ENCODE measurements at places on chromosomes 4 and X. TPM values are rescaled to one million over a fixed set of nuclear protein-coding genes. Genes with fewer than 3 reads are reported as not detected.

Gene FGF13
- 1.1 TPM for total RNA-seq

Gene KLF8
- 9.6 TPM for total RNA-seq

Gene LGI2
- total RNA-seq: 4.1 TPM

Gene RNF175
- total RNA-seq: 2.5 TPM

Gene TMEM154
- 1.2 TPM for total RNA-seq

Gene GAB3
- 0.29 TPM for total RNA-seq

Gene LIN54
- total RNA-seq: 12.9 TPM

Gene NXF2B
- not detected for total RNA-seq

GRCh38 chrX:1751781-1752180, 136.9 kb downstream of the ASMT start:
- no peak overlapping the region for H3K27ac ChIP-seq
- peaks cover under 1% of the 10 kb centered on the region for H3K36me3 ChIP-seq
- no peak for DNase-seq
- no peak overlapping the region for H3K4me3 ChIP-seq
- peaks cover 3% of the 10 kb centered on the region for H3K27me3 ChIP-seq

GRCh38 chr4:147560625-147561024, 56.6 kb upstream of the TMEM184C start:
- H3K27ac ChIP-seq: no peak overlapping the region
- H3K27me3 ChIP-seq: no peaks in the 10 kb centered on the region
- no peak overlapping the region for H3K4me3 ChIP-seq
- H3K4me1 ChIP-seq: no peaks in the 10 kb centered on the region
- peaks cover 19% of the 10 kb centered on the region for H3K36me3 ChIP-seq

- no peaks in the 10 kb centered on the region for H3K27me3 ChIP-seq
- no peak overlapping the region for H3K4me3 ChIP-seq
- no peaks in the 10 kb centered on the region for H3K4me1 ChIP-seq
- peaks cover 10% of the 10 kb centered on the region for H3K36me3 ChIP-seq
- no peak overlapping the region for H3K27ac ChIP-seq
- no peak for DNase-seq
Measured at GRCh38 chrX:1609762-1610161, 5.1 kb upstream of the ASMT start.

DNA sequence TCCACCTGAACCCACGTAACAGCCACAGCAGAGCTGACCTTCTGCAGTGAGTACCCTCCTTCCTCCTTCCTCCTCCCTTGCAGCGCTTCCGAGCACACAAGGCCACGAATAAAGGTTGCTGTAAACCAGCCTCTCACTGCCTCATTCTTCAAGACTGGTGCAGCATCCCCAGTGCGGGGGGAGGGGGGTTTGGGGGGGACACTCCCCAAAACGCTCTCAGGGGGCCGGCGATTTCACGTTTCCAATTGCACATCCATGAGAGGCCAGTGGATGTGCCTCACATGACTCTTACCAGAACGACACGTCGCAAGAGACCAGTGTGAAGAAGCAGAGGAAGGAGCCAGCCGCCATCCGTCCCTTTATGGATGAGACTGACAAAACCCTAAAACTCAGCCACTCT, 5.2 kb downstream of the DHRSX start:
- peaks cover 16% of the 10 kb centered on the region for H3K36me3 ChIP-seq
- H3K27me3 ChIP-seq: no peaks in the 10 kb centered on the region
- H3K4me3 ChIP-seq: no peak overlapping the region
- peaks cover 29% of the 10 kb centered on the region for H3K4me1 ChIP-seq
- DNase-seq: no peak

DNA sequence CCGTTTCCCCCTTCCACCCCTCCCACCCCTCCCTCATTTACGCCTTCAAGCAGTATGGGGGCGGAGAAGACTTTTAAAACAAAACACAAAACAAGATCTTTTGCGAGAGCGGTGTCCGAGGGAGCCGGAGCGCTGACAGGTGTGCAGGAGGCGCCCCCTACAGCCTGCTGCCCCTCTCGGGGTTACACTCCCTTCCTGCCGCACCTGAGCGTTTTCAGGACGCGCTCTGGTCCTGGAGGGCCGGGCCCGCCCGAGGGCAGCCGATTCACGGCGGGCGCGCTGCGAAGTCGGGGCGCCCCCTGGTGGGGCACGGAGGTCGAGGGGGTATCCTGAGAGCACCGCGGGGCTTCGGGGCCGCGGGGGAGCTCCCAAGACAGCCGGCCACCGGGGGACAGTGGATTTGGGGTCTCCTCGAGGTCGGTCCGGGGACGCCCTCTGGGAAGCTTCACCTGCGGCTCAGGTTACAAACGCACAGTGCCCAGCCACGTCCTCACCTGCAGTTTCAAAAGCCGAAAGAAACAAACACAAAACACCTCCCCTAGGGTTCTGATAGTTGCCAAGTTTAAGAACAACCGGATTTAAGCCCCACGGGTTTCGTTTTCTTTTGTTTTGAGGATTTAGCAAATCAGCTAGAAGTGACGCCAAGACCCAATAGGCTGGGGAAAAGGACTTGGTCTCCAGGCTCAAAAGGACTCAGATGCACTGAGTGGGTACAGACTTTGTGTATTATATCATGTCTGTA, 8.0 kb upstream of the NEUROG2 start:
- H3K36me3 ChIP-seq: no peaks in the 10 kb centered on the region
- peak; percentile 69 for DNase-seq
- H3K4me1 ChIP-seq: peaks cover 5% of the 10 kb centered on the region
- H3K27ac ChIP-seq: no peak overlapping the region
- peak overlapping the region; percentile 73 for H3K4me3 ChIP-seq

DNA sequence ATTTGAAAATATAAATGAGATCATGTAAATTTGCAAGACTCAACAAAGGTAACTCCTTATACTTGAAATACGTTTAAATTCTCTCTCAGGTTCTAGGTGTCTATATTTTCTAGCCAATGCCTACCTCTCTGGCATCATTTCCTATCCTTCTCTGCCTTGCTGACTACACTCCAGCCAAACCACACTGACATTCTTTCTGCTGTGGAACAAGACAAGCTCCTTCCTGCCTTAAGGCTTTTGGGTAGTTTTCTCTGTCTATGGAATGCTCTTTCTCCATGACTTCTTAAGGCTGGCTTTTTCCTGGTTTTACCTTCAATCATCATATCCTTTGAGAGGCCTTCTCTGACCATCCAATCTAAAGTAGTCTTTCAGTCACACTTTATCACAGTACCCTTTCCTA, 201.0 kb downstream of the SPRY1 start:
- H3K27me3 ChIP-seq: no peaks in the 10 kb centered on the region
- no peaks in the 10 kb centered on the region for H3K36me3 ChIP-seq
- peaks cover 25% of the 10 kb centered on the region for H3K4me1 ChIP-seq

DNA sequence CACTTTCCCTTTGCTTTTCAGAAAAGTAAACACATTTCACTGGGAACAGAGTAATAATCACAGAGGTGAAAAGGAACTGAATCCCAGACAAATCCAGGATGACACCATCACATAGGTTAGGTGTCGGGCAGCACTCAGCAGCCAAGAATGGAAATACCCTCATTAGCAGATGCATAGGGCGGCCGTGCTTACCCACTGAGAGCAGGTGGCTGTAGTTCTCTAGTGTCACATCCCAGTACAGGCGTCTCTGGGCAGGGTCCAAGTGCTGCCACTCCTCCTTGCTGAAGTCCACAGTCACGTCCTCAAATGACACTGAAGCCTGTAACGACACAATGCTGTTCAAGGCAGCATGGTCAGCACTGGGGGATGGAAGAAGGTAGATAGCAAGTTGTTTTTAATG, 26.9 kb downstream of the ZNF41 start:
- H3K4me1 ChIP-seq: no peaks in the 10 kb centered on the region
- no peaks in the 10 kb centered on the region for H3K27me3 ChIP-seq
- no peak overlapping the region for H3K4me3 ChIP-seq
- H3K27ac ChIP-seq: no peak overlapping the region
- H3K36me3 ChIP-seq: peaks cover 34% of the 10 kb centered on the region

- no peak overlapping the region for H3K4me3 ChIP-seq
- H3K36me3 ChIP-seq: peaks cover 5% of the 10 kb centered on the region
- DNase-seq: no peak
- H3K4me1 ChIP-seq: peaks cover 36% of the 10 kb centered on the region
- H3K27me3 ChIP-seq: no peaks in the 10 kb centered on the region
Measured at GRCh38 chr4:109182696-109183095, 119.8 kb downstream of the COL25A1 start.

GRCh38 chr4:84632092-84632491, 49.2 kb downstream of the CDS1 start:
- no peak for DNase-seq
- no peaks in the 10 kb centered on the region for H3K4me1 ChIP-seq
- H3K27me3 ChIP-seq: no peaks in the 10 kb centered on the region
- peaks cover 6% of the 10 kb centered on the region for H3K36me3 ChIP-seq

GRCh38 chr4:160213366-160213765, 1110.5 kb downstream of the RAPGEF2 start:
- peaks cover 22% of the 10 kb centered on the region for H3K36me3 ChIP-seq
- H3K4me3 ChIP-seq: no peak overlapping the region
- H3K27ac ChIP-seq: no peak overlapping the region
- no peak for DNase-seq
- no peaks in the 10 kb centered on the region for H3K27me3 ChIP-seq

GRCh38 chr4:168028970-168029597, 63.3 kb upstream of the ANXA10 start:
- H3K4me3 ChIP-seq: no peak overlapping the region
- H3K4me1 ChIP-seq: no peaks in the 10 kb centered on the region
- no peak for DNase-seq
- peaks cover 3% of the 10 kb centered on the region for H3K36me3 ChIP-seq

DNA sequence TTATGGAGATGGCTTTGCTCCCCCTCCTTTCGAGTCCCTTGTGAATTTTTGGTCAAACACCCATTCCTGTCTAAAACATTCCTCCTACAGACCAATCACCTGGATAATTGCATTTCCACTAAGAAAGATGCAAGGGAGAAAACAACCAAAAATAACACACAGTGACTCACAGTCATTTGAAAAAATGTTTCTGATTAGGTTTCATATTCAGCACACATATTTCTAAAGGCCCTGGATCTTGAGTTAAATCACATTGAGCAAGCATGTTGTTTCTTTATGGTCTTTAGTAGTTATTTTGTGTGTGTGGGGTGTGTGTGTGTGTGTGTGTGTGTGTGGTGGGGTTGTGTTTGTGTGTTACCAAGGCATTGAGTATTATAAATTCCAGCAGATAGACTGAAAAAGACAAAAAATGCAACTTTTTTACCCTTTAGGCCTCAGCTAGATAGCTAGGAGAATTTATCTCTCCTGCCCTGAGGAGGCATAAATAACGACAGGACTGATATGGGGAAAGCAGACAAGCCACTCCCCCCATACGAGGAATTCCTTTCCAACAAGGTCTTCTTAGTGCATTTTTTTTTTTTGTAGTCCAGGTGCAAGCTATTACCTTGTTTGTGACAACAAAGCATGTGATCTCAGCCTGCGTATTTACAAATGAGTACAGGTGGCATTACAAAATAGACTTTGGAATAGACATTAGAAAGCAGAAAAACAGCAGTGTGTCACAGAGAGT, 265.4 kb upstream of the ADGRL3 start:
- H3K36me3 ChIP-seq: no peaks in the 10 kb centered on the region
- no peak overlapping the region for H3K4me3 ChIP-seq
- H3K4me1 ChIP-seq: peaks cover 11% of the 10 kb centered on the region
- H3K27ac ChIP-seq: peak overlapping the region; percentile 92
- H3K27me3 ChIP-seq: no peaks in the 10 kb centered on the region

- H3K27me3 ChIP-seq: peaks cover 1% of the 10 kb centered on the region
- no peaks in the 10 kb centered on the region for H3K36me3 ChIP-seq
- no peak overlapping the region for H3K4me3 ChIP-seq
- H3K27ac ChIP-seq: no peak overlapping the region
- H3K4me1 ChIP-seq: peaks cover 4% of the 10 kb centered on the region
- no peak for DNase-seq
Measured at GRCh38 chr4:176755001-176755400, 37.7 kb downstream of the VEGFC start.

DNA sequence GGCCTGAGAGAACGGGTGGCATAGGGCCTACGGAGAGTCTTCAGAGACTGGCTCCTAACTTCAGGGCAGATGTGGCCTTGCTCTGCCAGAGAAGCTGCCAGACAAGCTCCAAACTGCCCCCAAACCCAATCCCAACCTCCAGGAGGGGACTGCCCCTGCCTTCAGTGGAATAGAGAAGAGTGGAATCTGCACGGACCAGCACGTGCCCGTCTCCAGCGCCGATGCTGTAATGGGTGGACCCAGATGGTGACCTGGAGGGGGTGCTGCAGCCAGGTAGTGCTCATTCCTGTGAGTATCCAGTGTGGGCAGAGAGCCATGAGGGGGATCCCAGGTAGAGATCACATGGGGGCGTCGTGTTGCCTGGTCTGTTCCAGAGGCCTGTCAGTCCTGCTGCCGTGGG, 73.2 kb upstream of the NKX1-1 start:
- no peak overlapping the region for H3K27ac ChIP-seq
- H3K4me1 ChIP-seq: no peaks in the 10 kb centered on the region
- DNase-seq: no peak
- no peak overlapping the region for H3K4me3 ChIP-seq

DNA sequence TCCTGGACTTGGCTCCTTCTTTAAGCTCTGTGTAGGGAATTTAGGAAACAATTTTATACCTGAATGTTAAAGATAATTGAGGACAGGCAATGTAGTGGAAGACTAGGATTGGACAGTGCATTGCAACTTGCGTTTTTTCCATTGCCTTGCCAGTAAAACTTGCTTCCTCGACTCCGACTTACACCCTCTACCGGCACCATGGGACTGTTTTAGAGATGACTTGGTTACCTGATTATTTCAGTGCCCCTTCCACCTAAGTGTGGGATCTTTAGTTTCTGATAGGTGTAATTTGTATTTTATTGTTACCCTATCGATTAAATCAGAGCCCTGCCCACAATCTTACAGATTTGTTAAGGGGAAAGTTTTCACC, 1.2 kb downstream of the PRPS1 start:
- peaks cover 28% of the 10 kb centered on the region for H3K4me1 ChIP-seq
- H3K27ac ChIP-seq: no peak overlapping the region
- no peaks in the 10 kb centered on the region for H3K36me3 ChIP-seq
- DNase-seq: no peak

DNA sequence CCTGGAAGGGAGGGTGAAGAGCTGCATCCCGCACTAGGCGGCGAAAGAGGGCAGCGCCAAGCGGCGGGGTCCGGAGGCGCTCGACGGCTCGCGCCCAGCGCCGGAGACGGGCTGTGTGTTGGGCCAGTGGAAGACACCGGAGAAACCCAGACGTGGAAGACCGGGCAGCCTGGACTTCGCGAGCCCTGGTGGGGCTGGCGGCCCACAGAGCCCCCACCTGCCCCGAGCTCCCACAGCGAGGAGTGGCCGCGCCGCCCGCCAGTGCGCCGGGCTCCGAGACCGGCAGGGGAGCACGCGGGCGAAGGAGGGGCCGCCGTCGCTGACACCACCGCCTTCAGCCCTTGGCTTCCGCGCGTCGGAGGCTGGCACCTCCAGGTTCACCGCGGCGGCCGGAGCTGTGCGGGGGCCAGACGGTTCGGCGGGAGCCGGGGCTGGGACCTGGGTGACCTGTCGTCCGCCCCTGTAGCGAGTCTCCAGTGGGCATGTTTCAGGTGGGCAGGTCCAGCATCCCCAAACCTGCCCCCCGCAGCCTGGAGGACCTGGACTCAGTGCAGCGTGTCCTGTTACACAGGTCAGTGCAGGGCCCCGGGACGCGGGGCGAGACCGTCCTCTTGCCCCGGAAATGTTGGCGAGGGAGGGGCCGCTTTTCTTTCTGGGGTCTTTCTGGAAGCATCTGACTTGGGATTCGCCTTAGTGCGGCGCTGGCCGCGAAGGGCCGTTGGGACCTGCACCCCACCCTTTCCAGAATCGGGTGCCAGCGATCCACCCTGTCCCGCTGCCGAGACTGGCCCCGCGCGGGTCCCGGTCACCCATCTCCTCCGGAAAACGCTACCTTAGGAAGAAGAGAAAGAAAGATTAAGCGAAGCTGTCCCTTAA, 9.6 kb upstream of the INTU start:
- no peak overlapping the region for H3K27ac ChIP-seq
- peak overlapping the region; percentile 77 for H3K4me3 ChIP-seq
- DNase-seq: peak; percentile 50

GRCh38 chrX:136417806-136418205, 69.9 kb upstream of the BRS3 start:
- DNase-seq: no peak
- peaks cover 2% of the 10 kb centered on the region for H3K27me3 ChIP-seq

Measured in mesothelial cell of epicardium (in vitro differentiated cells).